Stimulated activated CD8-positive, alpha-beta memory T cell treated with anti-CD3 and anti-CD28 coated beads, Interleukin-7, amount 100 ng/mL, for 1 hour (primary cell): ENCODE measurements at places on chromosomes 7 and 10.

- no peak for DNase-seq
Measured at GRCh38 chr10:27537166-27537565, 33.1 kb downstream of the RAB18 start.

DNA sequence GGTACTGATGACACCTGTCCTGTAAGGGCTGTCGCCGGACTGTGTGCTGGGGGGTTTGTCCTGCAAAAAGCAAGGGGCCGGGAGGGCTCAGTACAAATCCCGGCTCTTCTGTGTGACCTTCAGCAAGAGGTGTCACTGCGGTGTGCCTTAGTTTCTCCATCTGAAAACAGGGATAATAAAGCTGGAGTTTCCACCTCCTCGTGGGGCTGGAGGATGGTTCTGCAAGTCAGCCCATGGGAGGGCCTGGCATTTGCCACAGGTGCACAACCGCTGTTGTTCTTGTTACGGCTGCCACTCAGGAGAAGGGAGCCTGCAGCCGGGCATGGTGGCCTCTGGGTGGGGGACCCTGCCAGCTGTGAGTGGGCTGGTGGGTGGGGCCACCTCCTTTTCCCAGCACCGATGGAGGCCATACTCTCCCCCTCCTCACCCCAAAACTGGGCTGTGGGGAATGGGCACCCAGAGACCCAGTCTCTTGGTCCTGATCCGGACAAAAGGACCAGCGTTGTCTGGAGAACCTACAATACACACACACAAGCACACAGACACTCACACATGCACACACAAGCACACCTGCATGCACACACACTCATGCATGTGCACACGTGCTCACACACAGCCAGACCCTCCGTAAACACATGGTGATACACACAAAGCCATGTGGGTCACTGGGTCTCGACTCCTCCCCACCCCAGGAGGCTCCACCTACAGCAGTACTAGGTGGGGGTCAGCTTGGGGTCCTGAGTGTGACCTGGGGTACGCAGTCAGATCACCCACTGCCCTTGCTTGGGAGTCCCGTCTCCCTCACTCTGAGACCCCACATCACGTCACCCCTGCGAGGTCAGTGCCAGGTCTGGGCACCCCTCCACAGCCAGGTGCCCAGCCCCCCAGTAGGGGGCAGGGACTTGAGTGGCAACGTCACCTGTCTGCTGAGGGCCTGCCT is 34.1 kb downstream of the ELFN1 start:
- DNase-seq: no peak

GRCh38 chr7:107810626-107811025 is 7.6 kb upstream of the SLC26A3 start:
- DNase-seq: no peak

- DNase-seq: no peak
Measured at GRCh38 chr10:8616166-8616565, 561.7 kb downstream of the GATA3 start.

GRCh38 chr10:13593535-13593934 is 6.8 kb downstream of the PRPF18 start:
- DNase-seq: no peak

GRCh38 chr10:101050208-101051069 is 11.3 kb upstream of the KAZALD1 start:
- DNase-seq: peak; percentile 53

DNA sequence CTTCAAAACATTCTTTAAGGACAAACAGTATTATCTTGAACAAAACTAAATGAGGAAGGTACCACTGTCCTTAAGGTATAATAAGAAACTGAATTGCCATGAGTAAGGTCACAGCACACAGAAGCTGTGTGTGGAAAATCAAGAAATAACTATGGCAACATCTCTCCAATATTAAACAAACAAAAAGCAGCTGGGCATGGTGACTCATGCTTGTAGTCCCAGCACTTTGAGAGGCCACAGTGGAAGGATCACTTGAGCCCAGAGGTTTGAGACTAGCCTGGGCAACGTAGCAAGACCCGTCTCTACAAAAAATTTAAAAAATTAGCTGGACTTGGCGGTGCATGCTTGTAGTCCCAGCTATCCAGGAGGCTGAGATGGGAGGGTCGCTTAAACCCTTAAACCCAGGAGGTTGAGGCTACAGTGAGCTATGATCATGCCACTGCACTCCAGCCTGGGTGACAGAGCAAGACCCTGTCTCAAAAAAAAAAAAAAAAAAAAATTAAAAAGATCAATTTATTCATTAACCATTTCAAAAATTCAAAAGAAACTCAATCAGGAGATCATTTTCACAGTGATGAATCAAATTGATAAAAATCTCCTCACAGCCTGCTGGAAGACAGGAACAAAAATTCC is 195.4 kb downstream of the SKIDA1 start:
- no peak for DNase-seq

GRCh38 chr10:132687181-132687892 is 98.6 kb downstream of the NKX6-2 start:
- no peak for DNase-seq

DNA sequence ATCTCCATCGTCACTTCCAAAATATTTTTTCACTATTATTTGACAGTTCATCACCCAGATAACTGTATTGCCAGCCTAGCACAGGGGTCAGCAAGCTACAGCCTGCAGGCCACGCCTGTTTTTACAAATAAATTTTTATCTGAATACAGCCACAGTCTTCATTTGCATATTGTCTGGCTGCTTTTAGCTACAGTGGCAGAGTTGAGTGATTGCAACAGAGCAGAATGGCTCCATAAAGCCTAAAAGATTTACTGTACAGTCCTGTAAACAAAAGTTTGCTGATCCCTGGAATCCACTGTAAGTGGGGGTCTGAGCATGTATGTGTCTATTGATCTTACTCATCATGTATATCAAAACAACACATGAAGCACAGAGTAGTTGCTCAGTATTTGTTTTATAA is 45.9 kb upstream of the GNAI1 start:
- no peak for DNase-seq

DNA sequence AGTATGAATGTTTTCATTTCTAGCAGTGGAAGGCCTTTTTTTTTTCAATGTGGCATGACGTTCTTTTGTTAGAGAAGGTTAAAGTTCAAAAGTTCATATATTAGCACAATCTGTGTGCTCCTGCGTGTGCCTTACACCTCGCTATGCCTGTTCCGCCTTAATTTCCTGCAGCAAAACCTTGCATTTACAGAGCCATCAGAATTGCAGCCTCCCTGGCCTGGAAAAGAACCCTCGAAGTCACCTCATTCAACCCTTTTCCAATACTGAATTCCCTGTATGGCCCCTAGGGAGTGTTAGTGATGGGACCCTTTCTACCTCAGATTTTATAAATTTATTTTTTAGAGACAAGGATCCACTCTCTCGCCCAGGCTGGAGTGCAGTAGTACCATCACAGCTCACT is 103.5 kb upstream of the ZNF438 start:
- no peak for DNase-seq
